Mesendoderm (in vitro differentiated cells): ENCODE measurements at places on chromosomes 1 and 21.

GRCh38 chr1:19010995-19011844 lies 54.7 kb upstream of the IFFO2 start:
- DNase-seq = peak; percentile 94

- no peak for DNase-seq
These were observed 29.4 kb downstream of the LRRC3 start for GRCh38 chr21:44484498-44485253.

- no peak for DNase-seq
These were observed 3.0 kb downstream of the PRKCZ start for GRCh38 chr1:2053217-2053616.

DNA sequence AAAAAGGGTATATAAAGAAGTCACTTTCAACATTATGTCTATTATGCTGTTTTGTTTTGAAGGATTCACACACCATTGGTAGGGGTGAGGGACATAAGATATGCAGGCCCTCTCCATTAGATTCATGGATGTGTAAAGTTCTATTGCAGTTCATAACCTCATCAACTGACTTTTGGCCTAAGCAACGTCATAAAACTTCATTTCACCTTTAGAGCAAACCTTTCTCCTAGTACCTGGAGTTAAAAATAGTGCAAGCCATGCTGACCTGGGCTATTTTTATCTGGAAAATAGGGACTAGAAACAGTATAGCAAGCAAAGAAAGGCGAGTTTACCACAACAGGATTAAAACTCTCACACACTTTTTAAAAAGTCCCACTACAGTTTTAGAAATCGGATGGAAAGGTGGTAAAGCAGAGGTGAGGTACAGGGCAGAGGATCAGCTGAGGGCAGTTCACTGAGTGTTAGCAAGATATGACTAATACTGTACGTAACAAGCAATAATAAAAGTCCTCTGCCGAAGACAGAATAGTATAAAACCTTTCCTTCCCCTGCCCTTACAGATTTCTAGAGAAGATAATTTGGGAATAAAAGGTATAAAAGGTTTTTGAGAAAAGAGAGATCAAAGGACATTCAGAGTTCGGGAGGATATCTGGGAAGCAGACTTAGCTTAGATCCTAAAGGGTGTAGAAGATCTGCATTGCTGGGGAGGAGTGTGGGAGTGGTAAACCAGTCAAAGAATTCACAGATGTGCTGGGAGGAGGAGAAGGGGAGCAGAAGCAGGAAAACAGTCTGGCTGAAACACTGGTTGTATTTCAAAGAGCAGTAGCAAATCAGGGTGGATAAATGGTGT lies 14.3 kb downstream of the EGLN1 start:
- DNase-seq = peak; percentile 22

DNA sequence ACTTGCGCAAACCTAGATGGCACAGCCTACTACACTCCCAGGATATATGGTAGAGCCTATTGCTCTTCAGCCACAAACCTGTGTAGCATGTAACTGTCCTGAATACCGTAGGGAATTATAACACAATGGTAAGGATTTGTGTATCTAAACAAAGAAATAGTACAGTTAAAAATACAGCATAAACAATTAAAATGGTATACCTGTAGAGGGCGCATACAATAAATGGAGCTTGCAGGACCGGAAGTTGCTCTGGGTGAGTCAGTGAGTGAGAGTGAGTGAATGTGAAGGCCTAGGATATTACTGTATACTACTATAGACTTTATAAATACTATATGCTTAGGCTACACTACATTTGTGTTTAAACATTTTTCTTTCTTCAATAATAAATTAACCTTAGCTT lies 99.3 kb downstream of the PLD5 start:
- DNase-seq = no peak

DNA sequence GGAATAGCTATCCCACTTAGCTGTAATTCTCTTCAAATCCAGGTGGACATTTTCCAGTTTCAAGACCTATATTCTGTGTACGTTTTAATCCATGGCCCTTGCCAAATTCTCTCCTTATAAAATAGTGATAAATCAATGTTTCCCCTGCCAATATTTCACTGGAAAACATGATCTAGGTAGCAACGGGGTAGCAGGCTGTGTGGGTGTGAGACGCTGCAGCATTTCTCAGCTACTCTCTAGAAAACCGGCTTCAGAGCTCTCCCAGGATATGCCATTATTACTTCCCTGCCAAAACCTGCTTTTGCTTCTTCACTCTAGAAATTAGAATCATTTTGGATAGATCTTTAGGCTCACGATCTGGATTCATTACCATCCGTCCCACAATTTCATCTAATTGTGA lies 82.1 kb upstream of the SIPA1L2 start:
- no peak for DNase-seq

DNA sequence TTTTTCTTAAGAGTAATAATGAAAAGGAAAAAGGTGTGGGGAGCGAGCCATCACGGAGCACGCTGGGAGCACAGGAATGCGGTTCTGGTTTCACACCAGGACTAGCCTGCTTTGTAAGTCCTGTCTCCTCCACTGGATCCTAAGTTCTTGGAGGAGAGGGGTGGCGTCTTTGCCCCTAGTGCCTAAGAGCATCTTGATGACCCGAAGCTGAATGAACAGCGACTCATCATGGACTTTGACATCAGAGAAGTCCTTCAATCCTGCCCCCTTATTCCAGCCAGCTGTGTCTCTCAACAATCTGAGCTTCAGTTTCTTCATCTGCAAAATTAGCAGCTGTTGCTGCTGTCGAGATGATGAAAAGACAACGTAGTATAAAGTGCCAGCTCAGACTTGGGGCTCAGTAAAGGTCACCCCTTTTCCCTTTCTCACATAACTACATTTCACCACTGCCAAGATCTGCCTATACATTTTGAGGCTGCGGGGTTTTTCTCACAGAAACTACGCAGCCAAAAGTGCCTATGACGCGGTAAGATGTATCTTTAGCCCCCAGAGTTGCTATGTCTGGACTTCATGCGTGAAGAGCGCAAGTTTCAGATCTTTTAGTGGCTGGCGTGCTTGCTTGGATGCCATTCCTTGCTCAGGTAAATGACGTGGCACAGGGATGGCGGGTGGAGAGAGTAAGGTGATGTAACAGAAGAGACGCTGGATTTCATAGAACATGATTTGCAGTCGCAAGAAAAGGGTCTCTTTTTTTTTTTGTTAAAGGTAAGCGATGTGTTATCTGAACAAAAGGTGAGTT lies 4.9 kb upstream of the PRDM2 start:
- peak; percentile 10 for DNase-seq

DNA sequence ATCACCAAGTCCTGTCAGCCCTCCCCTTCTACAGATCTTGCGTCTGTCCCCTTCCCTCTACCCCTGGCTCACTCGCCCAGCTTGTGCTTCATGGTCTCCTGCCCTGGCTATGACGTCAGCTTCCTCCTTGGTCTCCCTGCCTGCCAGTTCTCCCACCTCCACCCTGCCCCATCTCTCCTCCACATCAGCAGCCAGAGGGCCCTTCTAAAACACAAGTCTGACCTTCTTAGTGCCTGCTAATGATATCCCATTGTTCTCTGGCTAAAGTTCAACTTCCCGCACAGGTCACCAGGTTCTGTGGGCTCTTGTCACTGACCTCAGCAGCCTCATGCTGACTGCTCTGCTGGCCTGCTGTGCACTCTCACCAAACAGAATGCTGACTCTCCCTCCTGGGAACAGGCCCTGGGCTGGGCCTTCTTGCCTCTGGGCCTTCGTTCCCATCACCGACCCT lies 24.7 kb upstream of the MYCL start:
- DNase-seq = peak; percentile 65

- no peak for DNase-seq
These were observed 21.6 kb upstream of the ROR1 start for GRCh38 chr1:63752176-63752575.

DNA sequence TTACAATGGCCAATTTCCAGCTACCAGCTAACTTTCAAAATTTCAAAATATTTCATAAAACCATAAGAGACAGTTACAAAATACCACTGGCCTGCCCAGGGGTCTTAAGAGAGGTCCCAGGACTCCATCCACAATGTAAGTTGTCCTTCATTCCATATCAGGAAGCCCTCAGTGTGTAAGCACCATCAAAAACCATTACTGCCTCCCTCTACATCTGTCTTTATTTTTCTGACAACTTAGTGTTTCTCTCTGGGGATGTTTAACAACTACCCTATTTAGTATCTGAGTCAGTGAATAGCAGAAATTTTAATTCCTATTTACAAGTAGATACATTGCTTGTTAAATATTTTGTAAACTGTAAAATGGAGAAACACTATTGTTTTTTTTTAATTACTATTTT lies 339.3 kb upstream of the ADAMTS5 start:
- no peak for DNase-seq

- DNase-seq = no peak
These were observed 6.8 kb downstream of the LAMC1 start for GRCh38 chr1:183030053-183030452.
